Nephron progenitor cell (in vitro differentiated cells): ENCODE measurements at places on chromosomes 4 and X.

DNA sequence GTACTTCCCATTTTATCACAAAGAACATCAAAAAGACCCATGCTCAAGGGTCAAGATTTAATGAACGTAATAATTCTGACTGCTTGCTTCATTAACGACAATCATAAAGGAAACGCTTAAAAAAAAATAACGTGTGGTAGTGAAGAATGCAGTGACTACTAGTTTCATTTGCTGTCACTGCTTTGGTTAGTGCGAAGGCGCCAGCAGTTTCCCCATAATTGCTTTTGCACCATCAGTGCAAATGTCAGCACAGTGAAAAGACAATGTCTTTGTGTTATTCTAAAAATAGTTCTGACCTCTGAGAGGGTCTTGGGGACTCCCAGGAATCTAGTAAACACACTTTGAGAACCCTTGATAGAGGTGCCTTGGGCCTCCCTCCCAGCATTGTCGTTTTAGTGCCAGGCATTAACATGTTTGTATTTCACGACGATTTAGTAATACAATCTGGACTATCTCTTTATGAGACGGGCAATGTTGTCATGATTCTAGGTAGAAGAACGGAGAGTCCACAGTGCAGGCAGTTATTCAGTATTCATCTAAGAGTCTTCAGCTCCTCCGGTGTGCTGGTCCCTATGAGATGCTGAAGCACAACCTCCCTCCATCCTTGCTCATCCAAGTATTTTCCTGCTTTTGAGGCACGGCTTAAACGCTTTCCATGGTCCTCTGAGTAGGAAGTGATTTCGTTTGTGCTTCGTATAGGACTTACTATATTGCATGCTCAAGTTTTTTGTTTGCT lies 71.0 kb downstream of the AFF1 start:
- DNase-seq = no peak

DNA sequence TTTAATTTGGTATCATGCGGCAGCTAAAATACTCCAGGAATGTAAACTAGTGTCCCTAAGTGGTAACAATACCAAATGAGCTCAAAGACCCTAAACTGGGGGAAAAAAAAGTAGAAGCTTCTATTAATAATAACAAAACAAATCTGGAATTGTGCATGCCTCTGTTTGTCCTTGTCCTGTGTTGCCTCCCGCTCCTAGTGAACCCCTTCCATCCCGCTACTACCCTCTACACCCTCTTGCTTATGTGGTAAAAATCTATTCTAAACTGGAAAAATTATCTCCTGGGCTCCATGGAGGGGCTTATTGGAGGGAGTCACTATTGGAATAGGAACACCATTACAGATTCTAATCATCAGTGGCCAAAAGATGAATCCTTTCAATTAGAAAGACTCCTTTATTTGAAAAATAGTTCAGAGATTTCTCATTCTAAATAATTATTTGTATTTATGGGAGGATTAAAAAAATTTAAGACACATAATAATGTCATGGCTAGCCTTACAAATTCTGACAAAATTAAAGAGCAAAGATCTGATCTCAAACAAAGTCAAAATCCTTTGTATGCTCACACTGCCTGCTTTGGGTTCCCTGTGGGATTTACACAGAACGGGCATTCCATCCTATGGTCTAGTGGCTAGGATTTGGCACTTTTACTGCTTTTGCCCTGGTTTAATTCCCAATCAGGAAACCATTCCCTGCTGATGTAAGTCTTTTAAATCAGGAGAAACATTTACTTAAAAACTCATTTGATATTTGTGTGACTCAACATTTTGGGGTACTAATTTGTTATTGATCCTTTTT lies 34.7 kb upstream of the FMR1 start:
- no peak for DNase-seq

GRCh38 chr4:24999392-25000089 lies 31.2 kb downstream of the LGI2 start:
- no peak for DNase-seq

DNA sequence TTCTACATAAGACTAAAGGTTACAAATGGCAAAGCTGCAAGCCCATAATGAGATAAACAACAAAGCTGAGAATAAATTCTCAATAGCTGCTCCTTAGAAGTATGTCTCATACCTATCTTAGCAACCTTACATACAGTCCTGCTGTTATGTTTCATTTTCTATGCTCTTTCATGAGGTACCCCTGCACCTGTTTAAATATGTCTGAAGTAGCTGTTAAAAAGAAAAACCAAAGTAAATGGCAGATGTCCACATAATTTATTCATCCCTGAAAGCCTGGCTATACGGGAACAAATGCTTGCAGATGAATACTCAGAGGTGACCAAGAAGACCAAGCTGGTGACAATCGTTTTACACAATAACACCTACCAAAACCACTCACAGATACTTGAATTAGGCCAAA lies 22.5 kb downstream of the PPA2 start:
- DNase-seq = no peak

DNA sequence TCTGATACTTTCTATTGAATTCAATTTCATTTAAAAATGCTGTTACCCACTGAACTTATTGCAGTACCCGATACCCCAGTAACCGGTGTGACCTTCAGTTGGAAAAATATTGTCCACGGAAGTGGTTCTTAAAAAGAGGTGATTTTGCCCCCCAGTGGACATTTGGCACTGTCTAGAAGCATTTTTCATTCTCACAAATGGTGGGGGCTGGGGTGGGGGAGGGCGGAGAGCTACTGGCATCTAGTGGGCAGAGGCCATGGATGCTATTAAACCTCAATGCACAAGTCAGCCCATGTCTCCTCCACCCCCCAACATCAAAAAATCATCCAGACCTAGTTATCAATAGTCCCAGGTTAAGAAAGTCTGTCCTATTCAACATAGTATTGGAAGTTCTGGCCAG lies 19.6 kb upstream of the CHM start:
- no peak for DNase-seq

DNA sequence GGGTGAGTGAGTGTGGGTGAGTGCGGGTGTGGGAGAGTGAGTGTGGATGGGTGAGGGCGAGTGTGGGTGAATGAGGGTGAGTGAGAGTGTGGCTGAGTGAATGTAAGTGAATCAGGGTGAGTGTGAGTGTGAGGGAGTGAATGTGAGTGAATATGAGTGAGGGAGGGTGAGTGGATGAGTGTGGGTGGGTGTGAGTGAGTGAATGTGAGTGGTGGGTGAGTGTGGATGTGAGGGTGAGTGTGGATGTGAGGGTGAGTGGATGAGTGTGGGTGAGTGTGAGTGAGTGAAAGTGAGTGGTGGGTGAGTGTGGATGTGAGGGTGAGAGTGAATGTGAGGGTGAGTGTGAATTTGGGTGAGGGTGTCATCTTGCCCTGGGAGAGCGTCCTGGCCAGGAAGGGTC lies 67.5 kb downstream of the TRIML1 start:
- no peak for DNase-seq

DNA sequence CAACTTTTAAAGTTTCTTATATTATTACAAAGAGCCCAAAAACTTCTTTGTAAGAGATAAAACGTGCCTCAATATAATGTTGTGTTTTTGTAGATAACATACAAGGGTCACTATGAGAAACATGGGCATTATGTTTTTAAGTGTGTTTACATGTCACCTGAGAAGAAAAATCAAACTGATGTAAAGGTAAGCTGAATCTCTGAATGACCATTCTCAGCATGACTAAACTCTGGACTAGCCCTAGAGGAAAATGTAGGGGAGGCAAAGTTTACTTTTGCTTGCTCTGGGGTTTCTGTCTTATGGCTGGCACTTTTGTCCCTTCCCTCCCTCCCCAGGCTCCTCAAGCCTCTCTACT lies 6.8 kb downstream of the MEPE start:
- no peak for DNase-seq

DNA sequence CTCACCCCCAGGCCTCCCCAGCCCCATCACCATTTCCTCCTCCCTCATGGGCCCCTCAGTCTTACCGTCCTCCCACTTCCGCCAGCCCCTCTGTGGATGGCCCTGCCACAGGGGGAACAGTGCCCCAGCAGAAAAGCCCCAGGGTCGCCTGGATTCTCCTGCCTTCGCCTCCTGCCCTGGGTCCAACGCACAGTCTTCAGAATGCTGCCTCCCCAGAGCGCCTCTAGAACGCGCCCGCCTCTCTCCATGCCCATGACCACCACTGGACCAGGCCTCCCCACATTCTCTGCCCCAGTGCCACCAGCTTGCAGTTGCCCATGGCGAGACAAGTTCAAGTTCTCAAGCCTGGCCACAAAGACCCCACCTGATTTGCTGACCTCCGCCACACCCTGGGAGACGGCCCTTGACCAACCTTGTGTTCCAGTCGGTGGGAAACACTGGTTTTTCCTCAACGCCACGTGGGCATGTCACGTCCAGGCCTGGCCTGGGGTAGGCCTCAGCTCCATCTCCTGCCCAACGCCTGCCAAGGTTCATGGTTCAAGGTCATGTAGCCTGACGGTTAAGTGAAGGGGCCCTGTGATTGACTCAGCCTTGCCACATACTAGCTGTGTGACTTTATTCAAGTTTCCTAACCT lies 634 bp upstream of the PLXNB3 start:
- DNase-seq = no peak

DNA sequence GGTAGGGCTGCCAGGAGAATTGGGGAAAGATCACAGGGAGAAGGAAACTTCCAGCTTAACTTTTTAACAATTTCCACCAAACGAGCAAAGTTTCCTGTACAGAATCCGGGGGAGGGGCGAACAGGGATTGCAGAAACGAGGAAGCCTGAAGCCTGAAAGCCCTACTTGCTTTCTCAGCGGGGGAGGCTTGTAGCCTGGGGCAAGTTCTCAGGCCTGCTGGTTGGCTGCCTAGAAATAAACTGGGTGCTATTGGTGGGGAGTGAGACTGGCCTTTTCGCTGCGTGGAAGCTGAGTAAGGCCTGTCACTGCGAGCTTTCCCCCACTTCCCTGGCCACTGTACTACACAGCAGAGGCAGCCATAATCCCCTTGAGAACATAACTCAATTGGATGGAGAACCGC lies 110.8 kb upstream of the ATP8A1 start:
- DNase-seq = no peak

GRCh38 chrX:34886011-34886410 lies 56.6 kb upstream of the FAM47B start:
- DNase-seq = no peak

- no peak for DNase-seq
These were observed 20.1 kb upstream of the SMIM14 start for GRCh38 chr4:39658756-39659155.

- DNase-seq = no peak
These were observed 53.5 kb downstream of the TMEM131L start for GRCh38 chr4:153519687-153520086.

GRCh38 chrX:103063918-103064434 lies at the start of gene BEX1:
TSS of gene BEX1 (minus strand) at chrX:103064171. CDS start at chrX:103063274, 897 bp downstream.
- DNase-seq = peak; percentile 64

- no peak for DNase-seq
These were observed 20.2 kb downstream of the SYAP1 start for GRCh38 chrX:16739574-16739973.

DNA sequence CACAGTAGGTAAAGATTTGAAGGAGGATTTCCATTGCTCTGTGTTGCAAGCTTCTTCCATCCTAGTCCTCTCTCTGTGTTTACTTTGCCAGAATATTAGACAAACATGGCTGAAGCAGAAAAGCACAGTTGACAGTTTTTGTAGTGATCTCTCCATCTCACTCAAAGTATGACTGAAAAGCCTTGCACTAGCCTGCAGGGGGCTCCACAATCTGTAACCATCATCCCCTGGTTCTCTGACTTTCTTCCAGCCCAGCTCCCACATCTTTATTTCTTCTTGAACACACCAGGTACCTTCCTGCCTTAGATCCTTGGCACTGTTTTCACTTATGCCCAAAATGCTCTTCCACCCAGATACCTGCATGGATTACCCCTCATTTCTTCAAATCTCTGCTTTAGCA lies 34.1 kb upstream of the HHIP start:
- peak; percentile 5 for DNase-seq

GRCh38 chr4:4849106-4849505 lies 10.4 kb upstream of the MSX1 start:
- DNase-seq = no peak

- no peak for DNase-seq
These were observed 43.7 kb upstream of the XK start for GRCh38 chrX:37641859-37642258.

GRCh38 chr4:148078061-148078460 lies 346.2 kb downstream of the ARHGAP10 start:
- DNase-seq = no peak

DNA sequence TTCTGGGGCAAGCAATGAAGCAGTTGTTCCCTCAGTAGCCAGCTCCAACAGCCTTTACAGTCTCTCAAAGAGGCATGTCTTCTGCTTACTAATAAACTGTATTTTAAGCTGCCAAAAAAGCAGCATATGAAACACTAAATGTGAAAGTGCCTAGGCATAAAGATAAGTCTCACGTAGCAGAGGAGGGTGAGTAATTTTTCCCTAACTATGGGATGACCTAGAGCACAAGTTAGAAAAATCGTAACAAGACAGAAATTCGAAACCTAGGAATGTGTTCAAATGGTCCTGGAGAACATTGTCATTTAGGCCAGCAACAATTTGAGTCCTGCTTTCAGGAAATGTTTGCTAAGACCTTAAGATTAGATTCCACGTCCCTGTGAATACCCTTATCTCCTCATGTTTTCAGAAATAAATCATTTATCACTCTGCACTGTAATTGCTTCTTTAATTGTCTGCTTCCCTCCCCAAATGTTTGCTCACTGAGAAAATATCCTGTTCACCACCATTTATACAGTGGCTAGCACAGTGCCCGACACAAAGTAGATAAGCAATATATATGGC lies 222.2 kb downstream of the KCNIP4 start:
- DNase-seq = no peak

DNA sequence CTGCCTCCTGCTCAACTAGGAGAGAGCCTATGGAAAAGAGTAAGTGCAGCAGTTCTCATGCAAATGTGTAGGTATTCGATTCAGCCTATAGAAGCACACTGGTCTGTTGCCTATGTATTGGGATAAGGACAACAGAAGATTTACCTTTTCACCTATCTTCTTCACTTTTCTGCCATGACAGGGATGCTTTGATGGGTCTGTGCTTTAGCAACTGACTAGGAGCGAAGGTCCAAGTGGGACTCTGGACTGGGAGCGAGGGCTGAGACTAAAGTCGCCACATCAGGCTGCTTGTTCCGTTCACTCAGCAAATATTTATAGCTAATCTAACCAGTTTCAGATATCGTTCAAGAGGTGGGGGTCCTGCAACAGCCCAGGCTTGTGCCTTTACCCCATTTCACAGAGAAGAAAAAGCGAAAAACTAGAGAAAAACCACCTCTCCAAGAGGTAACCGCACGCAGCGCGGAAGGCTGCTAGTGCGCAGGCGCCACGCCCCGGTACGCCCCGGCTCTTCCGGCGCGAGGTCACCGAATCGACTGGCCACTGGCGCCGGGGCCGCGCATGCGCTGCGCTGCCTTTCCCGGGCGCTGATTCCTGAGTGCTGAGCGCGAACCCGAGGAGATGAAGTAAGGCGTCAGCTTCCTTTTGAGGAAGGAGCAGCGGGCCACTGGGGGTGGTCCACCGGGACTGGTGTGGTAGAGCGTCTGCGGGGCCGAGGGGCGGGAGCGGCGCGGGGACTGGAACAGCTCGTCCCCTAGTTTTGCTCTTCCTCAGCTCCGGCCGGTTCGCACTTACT lies at the start of gene RBMX2:
TSS of gene RBMX2 (plus strand) at position 573 of the 793 bp plus-strand sequence. CDS start at position 619, 46 bp downstream.
- DNase-seq = peak; percentile 82

- no peak for DNase-seq
These were observed 20.3 kb downstream of the CD99 start for GRCh38 chrX:2711441-2711840.
